Effector CD4-positive, alpha-beta T cell (primary cell): ENCODE measurements at places on chromosomes 12 and 14.

DNA sequence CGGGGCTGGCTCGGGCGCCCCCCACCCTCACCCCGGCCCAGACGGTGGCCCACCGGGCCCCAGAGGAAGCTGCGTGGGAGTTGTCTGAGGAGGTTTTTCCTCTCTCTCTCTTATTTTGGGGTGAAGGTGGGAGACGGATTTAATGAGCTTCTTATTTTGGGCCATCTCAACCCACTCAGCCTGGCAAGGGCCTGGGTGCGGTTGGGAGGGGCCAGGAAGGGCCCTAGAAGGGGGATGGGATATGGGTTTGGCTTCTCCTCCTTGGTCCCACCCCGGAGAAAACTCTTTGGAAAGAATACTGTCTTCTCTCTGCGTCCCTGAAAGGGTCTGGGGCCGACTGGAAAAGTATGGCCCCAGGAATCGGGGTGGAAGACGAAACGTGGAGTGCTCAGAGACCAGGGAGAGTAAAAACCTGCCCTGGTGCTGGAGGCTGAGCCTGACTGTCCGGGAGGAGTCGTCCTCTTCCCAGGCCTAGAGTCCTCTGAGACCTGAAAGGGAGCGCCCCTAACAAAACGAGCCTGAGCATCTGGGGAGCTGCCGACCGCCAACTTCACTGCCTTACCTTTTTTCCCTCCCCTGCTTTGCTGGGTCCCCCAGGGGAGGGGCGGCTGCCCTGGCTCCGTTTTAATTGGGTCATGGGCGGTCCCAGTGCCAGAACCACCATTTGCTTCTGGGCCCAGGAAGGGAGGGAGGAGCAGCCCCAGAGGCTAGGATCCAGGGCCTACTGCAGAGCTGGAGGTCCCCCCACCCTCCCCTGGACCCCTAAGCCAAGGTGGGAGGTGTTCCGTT lies 1.6 kb downstream of the MMP14 start:
- no peak for DNase-seq

DNA sequence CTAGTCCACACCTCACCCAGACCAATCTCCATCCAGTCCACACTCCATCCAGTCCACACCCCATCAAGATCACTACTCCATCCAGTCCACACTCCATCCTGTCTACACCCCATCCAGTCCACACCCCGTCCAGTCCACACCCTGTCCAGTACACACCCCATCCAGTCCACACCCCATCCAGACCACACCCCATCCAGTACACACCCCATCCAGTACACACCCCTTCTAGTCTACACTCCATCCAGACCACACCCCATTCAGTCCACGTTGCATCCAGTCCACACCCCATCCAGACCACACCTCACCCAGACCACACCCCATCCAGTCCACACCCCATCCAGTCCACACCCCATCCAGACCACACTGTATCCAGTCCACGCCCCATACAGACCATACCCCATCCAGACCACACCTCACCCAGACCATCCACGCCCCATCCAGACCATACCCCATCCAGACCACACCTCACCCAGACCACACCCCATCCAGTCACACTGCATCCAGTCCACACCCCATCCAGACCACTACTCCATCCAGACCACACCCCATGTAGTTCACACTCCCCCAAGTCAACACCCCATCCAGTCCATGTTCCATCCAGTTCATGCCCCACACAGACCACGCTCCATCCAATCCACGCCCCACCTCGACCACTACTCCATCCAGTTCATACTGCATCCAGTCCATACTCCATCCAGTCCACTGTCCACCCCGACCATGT lies 116.6 kb upstream of the RTL1 start:
- DNase-seq, result no peak

GRCh38 chr14:23300687-23301223 lies 1.9 kb downstream of the PPP1R3E start:
- DNase-seq, result peak; percentile 19

- DNase-seq, result no peak
Observed at GRCh38 chr12:48815126-48816110, 2.9 kb upstream of the CACNB3 start.

DNA sequence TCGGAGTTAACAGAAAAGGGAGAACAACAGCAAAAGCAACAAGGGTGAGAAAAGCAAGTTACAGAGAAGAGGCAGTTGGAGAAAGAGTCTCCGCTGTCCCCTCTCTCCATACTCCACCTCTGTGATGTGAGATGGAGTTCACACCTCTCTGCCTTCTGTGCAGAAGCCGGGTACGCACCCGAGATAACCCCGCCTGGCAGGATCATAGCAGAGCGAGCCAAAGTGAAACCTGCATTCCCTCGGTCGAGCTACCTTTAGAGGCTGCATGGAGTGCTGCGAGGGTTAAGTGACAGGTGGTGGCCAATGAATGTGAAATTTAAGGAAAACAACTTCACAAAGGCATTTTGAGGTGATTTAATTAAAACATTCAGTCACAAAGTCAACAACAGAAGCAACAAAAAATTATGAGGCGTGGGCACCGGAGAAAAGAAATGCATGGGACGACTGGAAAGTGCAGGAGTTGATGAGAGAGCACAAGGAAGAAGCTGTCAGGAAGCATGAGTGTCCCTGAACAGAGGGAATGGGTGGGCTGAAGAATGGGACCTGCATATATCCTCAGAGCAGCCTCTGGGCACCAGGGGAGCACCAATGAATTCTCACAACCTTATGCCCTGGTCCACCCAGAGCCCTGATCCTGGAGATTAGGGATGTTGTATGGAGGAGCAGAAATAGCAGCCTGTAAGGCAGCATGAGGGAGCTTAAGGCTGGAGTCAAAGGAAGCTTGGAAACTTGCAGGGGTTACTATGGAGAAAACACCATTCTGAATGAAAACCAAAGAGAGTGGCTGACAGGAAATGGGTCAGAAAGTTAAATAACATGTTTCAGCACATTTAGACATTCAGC lies 208.3 kb downstream of the EMP1 start:
- no peak for DNase-seq

GRCh38 chr12:16012117-16012516 lies 101.0 kb downstream of the DERA start:
- DNase-seq, result no peak

DNA sequence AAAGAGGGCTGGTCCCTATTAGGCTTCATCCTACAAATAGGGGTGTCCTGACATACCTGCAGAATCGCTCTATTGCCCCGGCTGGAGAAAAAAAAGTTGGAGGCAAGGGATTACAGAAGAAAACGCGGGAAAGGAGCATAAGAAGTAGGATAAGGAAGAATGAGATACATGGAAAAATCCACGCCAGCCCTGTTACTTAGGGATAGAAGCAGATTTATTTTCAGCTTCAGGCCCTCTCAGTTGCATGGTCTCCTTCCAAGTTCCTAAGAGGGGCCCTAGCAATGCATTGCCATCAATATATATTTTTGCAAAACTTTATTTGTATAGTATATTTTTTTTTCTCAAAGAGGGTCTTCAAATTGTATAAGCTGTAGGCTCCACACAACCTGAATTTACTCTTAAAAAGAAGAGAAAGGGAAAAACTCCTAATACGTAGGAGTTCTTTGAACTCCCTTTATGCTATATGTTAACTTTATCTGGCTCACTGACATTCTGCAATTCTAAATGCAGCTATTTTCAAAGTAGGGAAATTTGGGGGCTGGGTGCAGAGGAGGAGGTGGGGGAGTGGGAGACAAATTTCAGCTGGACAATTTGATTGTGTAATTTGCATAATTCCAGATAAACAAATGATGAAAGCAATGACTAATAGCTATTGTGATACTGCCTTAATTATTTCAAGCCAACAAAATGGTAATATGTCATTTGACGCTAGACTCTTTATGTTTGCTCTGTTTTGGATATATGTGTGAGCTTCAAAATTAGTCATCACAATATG lies 137.7 kb upstream of the TRHDE start:
- no peak for DNase-seq
